Thyroid gland (tissue), 4 donors: ENCODE measurements at places on chromosomes 5 and 9. TPM values are rescaled to one million over a fixed set of nuclear protein-coding genes. Genes with fewer than 3 reads are reported as not detected.

DNA sequence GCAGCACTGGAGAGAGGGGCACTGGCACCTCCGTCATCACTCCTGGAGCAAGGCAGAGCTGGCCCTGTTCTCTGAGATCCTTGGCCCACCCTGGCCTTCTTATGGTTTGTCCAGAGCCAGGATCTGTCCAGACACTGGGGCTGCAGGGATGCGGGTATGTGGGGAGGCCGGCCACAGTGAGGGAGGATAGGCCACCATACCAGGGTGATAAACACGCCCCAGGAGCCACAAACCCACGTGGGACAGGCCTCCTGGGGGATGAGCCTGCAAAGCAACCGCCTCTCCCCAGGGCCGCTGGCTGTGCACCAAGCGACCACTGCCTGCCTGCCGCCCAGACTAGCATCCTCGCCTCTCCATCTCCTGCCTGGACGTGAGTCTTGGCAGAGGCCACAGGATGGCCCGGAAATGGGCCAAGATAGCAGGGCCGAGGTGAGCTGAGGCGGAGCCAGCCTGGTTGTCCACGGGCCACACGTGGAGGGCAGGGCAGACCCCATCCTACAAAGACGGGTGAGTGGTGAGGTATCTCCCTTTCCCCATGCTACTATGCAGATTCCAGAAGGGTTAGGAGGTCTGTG, 4.5 kb downstream of the OBP2A start:
- no peak for DNase-seq

- DNase-seq, result no peak
Observed at GRCh38 chr5:53172630-53173029, 63.1 kb upstream of the MOCS2 start.

GRCh38 chr5:35502206-35502605, 115.5 kb upstream of the SPEF2 start:
- DNase-seq, result no peak

DNA sequence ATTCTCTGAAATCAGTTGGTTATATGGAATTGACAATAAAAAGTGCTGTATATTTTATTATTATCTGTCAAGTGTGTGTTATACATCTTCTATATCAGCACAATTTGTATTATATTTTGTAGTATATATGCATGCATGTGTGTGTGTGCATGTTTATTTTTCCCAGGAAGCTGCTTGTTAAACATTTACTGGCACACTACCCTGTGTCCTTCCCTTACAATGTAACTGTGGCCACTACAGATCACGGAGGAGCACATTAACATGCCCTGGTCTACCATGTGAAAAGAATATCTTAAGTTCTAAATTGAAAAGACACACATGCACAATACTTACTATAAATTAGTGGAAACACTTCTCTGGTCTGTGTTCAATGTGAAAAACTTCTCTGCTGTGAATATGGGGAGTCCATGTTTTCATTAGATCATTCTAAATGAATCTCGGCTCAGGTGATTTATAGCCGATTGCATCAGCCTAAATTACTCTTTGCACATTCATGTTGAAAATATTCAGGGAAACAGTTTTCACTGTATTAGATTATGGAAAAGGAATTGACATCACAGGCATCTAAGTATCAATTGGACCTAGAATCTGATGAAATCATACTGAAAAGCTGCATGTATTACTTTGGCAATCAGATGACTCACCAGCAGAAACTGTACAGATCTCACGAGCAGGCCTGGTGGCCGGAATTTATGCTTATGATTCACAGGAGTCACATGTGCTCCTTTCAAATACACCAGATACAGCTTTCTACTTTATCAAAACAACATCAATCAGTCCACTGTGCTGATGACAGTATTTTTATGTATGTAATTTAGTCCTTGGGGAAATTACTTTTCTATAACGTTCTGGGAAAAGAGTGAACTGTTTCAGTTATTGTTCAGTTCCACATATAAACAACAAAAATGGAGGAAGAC, 39.4 kb downstream of the LURAP1L start:
- no peak for DNase-seq

- DNase-seq, result no peak
Observed at GRCh38 chr9:131289301-131290035, at the start of gene PLPP7. PLPP7 (plus strand) TSS chr9:131289723; CDS start chr9:131289998, 275 bp downstream.

- no peak for DNase-seq
Observed at GRCh38 chr5:126695091-126695490, 81.8 kb upstream of the LMNB1 start.

DNA sequence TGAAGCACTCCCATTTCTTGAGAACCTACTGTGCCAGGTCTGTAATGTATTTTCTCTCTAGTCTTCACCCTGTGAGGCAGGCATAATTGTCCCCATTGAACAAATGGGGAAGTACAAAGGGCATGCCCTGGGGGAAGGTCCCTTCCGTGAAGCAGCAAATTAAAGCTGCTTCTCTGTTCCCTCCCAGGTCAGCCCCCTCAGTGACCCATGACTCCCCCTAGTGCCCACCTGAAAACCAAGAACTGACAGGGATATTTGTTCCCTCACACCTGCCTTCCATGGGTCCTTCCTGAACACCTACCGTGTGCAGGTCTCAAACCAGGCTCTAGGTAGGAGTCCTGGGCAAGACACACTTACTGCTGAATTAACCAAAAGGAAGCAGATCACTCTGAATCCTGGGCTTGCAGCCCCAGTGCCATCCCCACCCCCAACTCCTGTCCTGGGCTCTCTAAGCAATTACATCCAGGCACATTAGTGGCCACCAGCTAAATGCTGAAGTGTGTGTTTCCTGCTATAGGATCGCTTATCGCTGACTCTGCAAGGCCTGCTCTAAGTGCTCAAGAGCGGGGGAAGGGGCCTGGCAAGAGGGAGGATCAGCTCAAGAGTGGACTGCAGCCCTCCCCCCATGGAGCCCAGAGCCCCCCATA, 254.8 kb downstream of the CDK5RAP2 start:
- no peak for DNase-seq

DNA sequence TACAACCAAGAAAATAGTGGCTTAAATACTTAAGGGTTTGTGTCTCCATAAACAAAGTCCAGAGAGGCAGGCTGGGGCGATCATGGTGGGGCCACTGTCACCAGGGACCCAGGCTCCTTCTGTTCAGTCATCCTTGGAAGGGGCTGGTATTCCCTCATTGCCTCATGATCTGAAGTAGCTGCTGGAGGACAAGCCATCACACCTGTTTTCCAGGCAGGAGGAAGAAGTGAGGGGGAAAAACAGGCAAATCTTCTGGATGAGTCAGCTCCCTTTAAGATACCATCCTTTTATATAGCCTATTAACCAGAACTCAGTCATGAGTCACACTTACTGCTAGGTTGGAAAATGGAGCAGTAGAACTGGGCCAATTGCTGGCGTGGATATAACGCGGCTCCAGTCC, 92.3 kb downstream of the DAP start:
- no peak for DNase-seq

GRCh38 chr9:116447934-116448333, 239.2 kb upstream of the TRIM32 start:
- DNase-seq, result no peak

GRCh38 chr5:96859375-96859774, 16.9 kb upstream of the ERAP2 start:
- DNase-seq, result no peak

DNA sequence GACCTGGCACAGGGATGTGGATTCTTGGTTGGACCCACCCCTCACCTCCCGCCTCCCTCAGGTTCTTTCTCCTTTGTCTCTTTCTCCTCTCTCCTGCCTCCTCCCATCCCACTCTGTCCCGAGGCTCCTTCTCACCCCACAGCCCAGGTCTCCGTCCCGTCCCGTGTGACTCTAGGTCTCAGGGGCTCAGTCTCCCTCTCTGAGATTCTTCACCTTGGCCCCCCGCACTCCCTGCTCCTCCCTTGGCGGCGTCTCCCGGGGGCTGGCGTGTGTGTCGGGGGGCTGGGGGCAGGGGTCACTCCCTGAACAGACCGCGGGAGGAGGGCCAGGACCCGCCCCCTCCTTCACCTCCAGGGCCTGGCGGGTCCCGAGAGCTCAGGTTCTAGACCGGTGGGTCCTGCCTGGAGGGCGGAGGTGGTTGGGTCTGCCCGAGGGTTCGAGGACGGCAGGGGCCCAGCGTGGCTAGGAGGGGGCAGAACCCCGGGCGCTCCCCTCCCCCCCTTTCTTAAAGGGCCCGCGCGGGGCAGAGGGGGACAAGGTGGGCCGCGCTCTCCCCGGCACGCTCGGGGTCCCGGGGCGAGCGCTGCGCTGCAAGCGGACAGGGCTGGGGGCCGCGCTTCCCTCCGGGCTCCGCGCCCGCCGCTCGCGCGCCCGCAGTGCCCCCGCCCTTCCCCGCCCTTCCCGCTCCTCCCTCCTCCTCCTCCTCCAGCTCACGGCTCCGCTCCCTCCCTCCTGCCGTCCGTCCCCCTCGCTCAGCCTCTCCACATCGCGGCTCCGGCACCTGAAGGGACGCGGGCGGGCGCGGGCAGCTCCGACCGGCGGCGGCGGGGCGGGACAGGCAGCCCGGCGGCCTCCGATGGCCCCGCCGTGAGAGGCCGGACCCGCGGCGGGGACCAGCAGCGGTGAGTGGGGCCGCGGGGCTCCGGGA, at the start of gene PSD2:
TSS of gene PSD2 (plus strand) at position 735 of the 928 bp plus-strand sequence. CDS start 13,633 bp downstream, outside the sequence.
- DNase-seq, result peak; percentile 38

GRCh38 chr9:15485836-15486666, 24.7 kb downstream of the PSIP1 start:
- no peak for DNase-seq

- peak; percentile 74 for DNase-seq
Observed at GRCh38 chr9:119289740-119290433, 79.3 kb downstream of the BRINP1 start.

GRCh38 chr5:157451806-157452205, 8.2 kb upstream of the NIPAL4 start:
- no peak for DNase-seq

GRCh38 chr5:111385970-111386831, 126.1 kb downstream of the STARD4 start:
- DNase-seq, result no peak

- DNase-seq, result no peak
Observed at GRCh38 chr5:122997294-122997693, 39.2 kb downstream of the PPIC start.

GRCh38 chr5:154778534-154778933, 23.4 kb downstream of the LARP1 start:
- no peak for DNase-seq

DNA sequence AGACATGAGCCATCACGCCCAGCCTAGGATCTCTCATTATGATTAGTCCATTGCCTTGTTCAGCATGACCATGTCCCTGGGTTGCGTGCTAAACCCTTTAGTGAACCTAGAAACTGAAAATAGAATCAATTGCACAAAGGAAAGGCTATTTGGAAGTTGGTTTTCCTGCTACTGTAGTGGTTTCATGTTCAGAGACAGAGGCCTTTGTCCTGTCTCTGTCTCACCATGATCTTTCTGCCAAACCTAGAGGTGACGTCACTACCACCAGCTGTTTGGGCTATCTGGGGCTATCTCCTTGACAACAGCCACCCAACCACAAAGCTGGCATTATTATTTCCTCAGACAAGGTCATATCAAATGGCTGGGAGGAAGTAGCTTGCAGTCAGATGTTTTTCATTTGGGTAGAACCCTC, 4.0 kb upstream of the CDK5RAP2 start:
- DNase-seq, result no peak

DNA sequence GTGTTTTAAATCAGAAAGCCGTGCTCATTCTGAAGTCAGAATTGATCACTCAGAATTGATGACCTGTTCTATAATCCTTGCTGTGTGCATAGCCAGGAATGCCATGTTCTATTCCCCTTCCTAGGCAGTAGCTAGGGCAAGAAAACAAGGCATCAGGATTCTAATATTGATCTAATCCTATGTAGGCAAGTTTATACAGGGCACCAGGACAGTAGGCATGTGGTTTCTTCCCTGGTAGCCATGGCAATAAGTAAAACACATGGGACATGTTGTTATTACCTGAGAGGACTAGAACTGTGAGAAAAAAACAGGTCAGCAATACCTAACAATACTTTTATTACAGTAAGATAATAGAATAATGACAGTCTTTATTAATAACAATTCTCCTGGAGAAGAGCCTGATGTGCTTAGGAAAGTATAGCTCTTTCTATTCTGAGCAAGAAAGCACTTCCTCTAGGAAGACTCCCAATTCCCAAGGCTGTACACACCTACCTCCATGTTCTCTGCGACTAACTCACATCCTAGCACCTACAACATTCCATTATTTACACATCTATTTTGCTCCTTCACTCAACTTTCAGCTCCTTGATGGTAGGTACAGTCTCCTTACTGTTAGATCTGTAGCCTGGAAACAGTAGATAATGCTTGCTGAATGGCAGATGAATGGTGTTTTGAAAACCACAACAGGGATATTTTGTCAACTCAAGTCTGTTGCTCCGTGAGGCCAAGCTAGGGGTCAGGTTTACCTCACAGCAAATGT, 70.8 kb downstream of the STX17 start:
- DNase-seq, result no peak

- no peak for DNase-seq
Observed at GRCh38 chr9:14221558-14221957, 92.4 kb downstream of the NFIB start.

- peak; percentile 38 for DNase-seq
Observed at GRCh38 chr9:121206516-121207370, 5.1 kb upstream of the RAB14 start.

GRCh38 chr5:167819406-167819805, 472.0 kb upstream of the WWC1 start:
- DNase-seq, result no peak

- DNase-seq, result no peak
Observed at GRCh38 chr9:136720898-136721338, 8.5 kb downstream of the DIPK1B start.

- peak; percentile 55 for DNase-seq
Observed at GRCh38 chr9:129459547-129460322, 161.2 kb downstream of the C9orf50 start.

GRCh38 chr9:128162215-128163026, 2.4 kb downstream of the BBLN start:
- peak; percentile 26 for DNase-seq

DNA sequence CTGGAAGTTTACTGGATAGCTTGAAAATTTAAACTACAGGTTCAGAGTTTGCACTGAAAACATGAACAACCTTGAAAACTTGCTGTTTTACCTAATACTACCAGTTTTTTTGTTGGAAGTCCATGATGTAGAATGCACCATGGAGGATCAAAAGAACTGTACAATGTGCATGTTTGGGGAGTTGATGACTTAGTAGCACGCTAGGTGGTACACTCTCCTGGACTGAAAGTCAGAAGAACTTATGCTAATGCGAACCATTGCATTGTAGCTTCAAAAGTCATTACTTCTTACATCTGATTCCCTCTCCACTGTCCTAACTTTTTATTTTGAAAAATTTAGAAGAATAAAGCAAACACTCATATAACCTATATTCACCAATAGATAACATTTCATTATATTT, 211.0 kb downstream of the OSTF1 start:
- no peak for DNase-seq

DNA sequence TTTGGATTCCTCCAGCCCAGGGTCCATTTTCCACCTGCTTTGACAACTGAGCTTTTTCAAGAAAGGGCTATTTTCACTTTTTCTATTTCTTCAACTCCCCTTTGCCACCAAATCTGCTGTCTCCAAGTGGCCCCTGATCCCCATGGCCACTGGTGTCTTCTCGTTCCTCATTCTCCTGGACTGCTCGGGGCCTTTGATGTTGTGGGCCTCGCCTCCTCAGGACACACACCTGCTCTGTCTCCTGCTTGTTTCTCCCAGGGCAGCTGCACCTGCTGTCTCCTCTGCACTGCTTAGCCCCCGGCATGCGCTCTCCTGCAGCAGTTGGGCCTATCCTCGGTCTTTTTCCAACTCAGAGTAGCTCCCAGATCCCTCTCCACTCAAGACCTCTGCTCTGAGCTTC, 16.3 kb upstream of the NANS start:
- no peak for DNase-seq

The SLC24A2 gene
- total RNA-seq, result not detected

The PCDHGB3 gene
- total RNA-seq, result 5.1 TPM

The TAF11L4 gene
- total RNA-seq, result not detected

The FSD1L gene
- total RNA-seq, result 8.3 TPM

The FAM200C gene
- total RNA-seq, result 6.9 TPM
